ENCODE measurements at places on chromosomes 3 and 15. TPM values are rescaled to one million over a fixed set of nuclear protein-coding genes. Genes with fewer than 3 reads are reported as not detected.

Gene CYP1A2
- not detected for total RNA-seq

Gene HIGD2B
- total RNA-seq = 0.09 TPM

- H3K27ac ChIP-seq = no peak overlapping the region
- no peak for DNase-seq
- no peaks in the 10 kb centered on the region for H3K27me3 ChIP-seq
- no peaks in the 10 kb centered on the region for H3K4me1 ChIP-seq
- H3K4me3 ChIP-seq = no peak overlapping the region
Measured at GRCh38 chr15:53414167-53414566, 345.3 kb downstream of the WDR72 start.

Gene HGD
- total RNA-seq = 0.38 TPM

Gene CACNA1D
- 0.66 TPM for total RNA-seq

DNA sequence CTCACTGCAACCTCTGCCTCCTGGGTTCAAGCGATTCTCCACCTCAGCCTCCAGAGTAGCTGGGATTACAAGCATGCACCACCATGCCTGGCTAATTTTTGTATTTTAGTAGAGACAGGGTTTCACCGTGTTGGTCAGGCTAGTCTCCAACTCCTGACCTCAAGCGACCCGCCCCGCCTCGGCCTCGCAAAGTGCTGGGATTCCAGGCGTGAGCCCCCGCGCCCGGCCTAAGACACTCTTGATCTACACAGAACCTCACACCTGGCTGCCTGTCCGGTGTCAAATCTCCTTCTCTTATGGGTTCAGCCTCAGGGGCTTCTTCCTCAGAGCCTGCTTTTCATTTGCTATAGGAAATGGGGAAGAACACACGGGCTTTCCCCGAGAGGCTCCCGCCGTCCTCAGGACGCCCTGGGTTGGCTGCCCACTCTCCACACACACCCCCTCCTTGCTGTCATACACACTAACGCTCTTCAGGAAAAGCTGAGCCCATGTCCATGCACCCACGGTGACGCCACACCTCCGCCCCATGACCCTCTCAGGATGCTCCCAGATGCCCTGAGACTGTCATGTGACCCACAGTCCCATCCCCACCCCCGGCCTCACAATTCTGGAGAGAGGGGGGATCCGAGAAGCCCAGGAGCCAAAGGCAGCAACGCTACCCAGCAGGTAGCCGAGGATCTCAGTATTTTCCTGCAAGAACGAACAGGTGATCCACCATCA lies 10.4 kb downstream of the TMEM44 start:
- H3K4me1 ChIP-seq = no peaks in the 10 kb centered on the region
- H3K27me3 ChIP-seq = no peaks in the 10 kb centered on the region
- no peak for DNase-seq
- peaks cover 7% of the 10 kb centered on the region for H3K36me3 ChIP-seq

DNA sequence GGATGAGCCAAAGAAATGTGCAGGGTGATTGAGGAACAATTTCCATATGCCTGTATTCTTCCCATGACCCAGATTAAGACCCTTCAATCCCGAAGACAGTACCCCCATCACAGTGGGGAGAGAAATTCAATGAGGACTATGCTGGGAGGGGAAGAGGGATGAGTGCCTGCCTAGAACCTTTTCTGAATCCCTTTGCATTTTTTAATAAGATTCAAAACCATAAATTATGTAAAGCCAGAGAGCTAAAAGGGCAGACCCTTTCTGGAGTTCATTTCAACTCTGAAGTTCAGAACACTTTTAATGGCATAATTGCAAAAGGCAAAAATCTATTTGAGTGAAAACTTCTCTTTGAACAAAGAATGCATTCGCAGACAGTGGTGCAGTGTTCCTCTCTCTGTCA lies 529.5 kb downstream of the NTRK3 start:
- no peak overlapping the region for H3K27ac ChIP-seq
- no peak for DNase-seq
- no peaks in the 10 kb centered on the region for H3K36me3 ChIP-seq
- H3K4me1 ChIP-seq = no peaks in the 10 kb centered on the region
- H3K4me3 ChIP-seq = no peak overlapping the region

GRCh38 chr3:123608263-123608937 lies 23.5 kb upstream of the HACD2 start:
- H3K4me1 ChIP-seq = no peaks in the 10 kb centered on the region
- peaks cover 6% of the 10 kb centered on the region for H3K36me3 ChIP-seq
- no peak overlapping the region for H3K4me3 ChIP-seq
- no peak for DNase-seq

Gene RBMS3
- total RNA-seq = 19.9 TPM

Gene SLC6A1
- 5.3 TPM for total RNA-seq

GRCh38 chr3:17640466-17640865 lies 102.0 kb downstream of the TBC1D5 start:
- no peaks in the 10 kb centered on the region for H3K27me3 ChIP-seq
- no peak overlapping the region for H3K27ac ChIP-seq
- H3K4me3 ChIP-seq = no peak overlapping the region
- DNase-seq = no peak
- H3K4me1 ChIP-seq = no peaks in the 10 kb centered on the region
- H3K36me3 ChIP-seq = no peaks in the 10 kb centered on the region

DNA sequence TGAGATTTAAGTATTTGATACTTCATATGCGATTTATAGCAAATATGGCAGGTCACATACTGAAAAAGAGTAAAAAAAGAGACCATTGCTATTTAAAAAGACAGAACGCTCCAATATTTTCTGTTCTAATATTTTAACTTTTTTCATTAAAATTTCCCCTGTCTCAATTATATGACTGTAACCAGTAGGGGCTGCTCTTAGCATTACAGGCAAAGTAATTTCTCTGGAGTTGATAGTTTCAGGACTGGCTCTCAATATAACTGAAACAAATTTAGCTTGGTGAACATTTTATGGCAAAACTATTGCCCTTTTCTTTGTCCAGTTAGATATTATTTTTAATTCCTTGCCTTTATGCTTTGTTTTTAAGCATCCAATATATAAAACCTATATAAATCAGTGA lies 286.3 kb upstream of the ROBO2 start:
- no peaks in the 10 kb centered on the region for H3K4me1 ChIP-seq
- no peaks in the 10 kb centered on the region for H3K27me3 ChIP-seq
- H3K4me3 ChIP-seq = no peak overlapping the region
- no peak overlapping the region for H3K27ac ChIP-seq

DNA sequence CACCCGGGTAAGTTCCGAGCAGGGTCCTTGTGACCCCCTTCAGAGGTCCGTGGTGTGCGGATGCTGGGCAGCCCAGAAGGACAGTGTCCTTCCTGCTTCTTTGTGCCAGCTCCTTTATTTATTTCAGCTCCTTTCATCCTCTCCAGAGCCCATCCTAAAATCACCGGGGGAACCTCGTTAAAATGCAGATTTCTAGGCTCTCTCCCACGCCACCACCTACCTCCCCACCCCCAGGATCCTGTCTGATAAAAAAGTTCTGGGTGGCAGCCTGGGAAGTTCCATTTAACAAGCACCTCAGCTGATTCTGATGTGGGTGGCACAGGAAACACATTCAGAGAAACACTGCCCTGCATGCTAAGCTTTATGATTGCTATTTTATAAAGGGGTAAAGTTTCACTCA lies 12.5 kb upstream of the IGF1R start:
- H3K4me1 ChIP-seq = peaks cover 10% of the 10 kb centered on the region
- H3K36me3 ChIP-seq = no peaks in the 10 kb centered on the region
- no peak overlapping the region for H3K27ac ChIP-seq
- DNase-seq = no peak
- no peaks in the 10 kb centered on the region for H3K27me3 ChIP-seq
- H3K4me3 ChIP-seq = no peak overlapping the region

DNA sequence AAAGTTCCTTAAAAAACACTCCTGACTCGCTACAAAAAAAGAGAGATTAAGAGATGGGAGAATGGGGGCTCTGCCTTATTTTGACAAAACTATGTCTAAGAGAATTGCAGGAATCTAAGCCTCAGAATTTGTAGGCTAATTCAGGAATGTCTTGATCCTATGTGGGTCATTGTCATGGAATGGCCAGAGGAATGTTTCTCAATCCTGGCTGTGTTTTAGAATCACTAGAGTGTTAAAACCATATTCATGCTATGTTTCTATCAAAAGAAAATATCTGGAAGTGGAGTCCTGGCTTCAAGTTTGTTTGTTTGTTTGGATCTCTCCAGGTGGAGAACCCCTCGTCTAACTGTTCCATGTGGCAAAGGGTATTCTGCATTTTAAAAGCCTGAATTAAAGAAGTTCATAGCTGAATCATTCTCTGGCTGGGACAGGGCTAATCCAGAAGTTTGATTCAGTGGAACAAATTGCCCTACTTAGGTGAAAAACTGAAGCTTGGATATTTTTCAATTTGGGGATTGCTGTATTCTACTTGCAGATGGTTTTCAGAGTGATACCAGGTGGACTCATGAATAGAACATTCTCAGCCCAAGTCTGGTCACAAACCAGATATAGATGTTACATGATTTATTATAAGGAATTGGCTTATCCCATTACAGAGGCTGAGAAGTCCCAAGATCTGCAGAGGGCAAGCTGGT lies 28.2 kb downstream of the GJD2 start:
- no peak overlapping the region for H3K4me3 ChIP-seq
- peaks cover 8% of the 10 kb centered on the region for H3K27me3 ChIP-seq
- no peak for DNase-seq
- H3K27ac ChIP-seq = no peak overlapping the region
- H3K36me3 ChIP-seq = no peaks in the 10 kb centered on the region
- H3K4me1 ChIP-seq = no peaks in the 10 kb centered on the region

DNA sequence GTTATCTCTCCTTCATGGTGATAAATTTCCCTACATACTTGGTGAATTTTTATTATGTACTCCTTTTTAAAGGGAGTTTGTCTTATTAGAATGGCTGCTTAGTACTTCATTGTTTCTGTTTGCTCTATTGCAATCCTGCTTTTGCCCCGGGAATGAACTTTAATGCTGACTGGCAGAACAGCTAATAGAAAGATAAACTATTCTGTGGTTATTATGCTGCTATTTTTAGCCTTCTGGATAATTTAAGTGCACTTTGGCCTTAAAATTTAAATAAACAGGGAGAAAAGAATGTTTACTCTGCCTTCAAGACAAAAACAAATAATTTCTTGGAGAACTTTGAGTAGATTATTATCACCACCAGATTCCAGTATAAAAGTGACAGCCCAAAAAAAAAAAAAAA lies 413.8 kb upstream of the CCDC54 start:
- no peaks in the 10 kb centered on the region for H3K4me1 ChIP-seq
- no peaks in the 10 kb centered on the region for H3K27me3 ChIP-seq
- no peaks in the 10 kb centered on the region for H3K36me3 ChIP-seq
- H3K27ac ChIP-seq = no peak overlapping the region

- H3K4me3 ChIP-seq = no peak overlapping the region
- DNase-seq = no peak
- H3K27me3 ChIP-seq = no peaks in the 10 kb centered on the region
- H3K36me3 ChIP-seq = peaks cover 16% of the 10 kb centered on the region
Measured at GRCh38 chr3:94114666-94115065, 51.8 kb downstream of the NSUN3 start.

GRCh38 chr3:54283470-54283869 lies 161.1 kb downstream of the CACNA2D3 start:
- no peak overlapping the region for H3K27ac ChIP-seq
- no peak for DNase-seq
- no peak overlapping the region for H3K4me3 ChIP-seq
- no peaks in the 10 kb centered on the region for H3K36me3 ChIP-seq
- H3K27me3 ChIP-seq = no peaks in the 10 kb centered on the region

- H3K4me1 ChIP-seq = peaks cover 7% of the 10 kb centered on the region
- H3K27me3 ChIP-seq = no peaks in the 10 kb centered on the region
Measured at GRCh38 chr3:34178415-34178814, 380.0 kb downstream of the PDCD6IP start.

Gene ARPP21
- 136 TPM for total RNA-seq

- no peaks in the 10 kb centered on the region for H3K27me3 ChIP-seq
- no peaks in the 10 kb centered on the region for H3K36me3 ChIP-seq
- DNase-seq = no peak
- no peak overlapping the region for H3K27ac ChIP-seq
- H3K4me1 ChIP-seq = no peaks in the 10 kb centered on the region
- H3K4me3 ChIP-seq = no peak overlapping the region
Measured at GRCh38 chr3:55194376-55194775, 266.5 kb upstream of the LRTM1 start.

Gene FEZF2
- 2.9 TPM for total RNA-seq

Gene NLGN1
- total RNA-seq = 0.90 TPM

Gene C2CD4B
- 2.7 TPM for total RNA-seq

DNA sequence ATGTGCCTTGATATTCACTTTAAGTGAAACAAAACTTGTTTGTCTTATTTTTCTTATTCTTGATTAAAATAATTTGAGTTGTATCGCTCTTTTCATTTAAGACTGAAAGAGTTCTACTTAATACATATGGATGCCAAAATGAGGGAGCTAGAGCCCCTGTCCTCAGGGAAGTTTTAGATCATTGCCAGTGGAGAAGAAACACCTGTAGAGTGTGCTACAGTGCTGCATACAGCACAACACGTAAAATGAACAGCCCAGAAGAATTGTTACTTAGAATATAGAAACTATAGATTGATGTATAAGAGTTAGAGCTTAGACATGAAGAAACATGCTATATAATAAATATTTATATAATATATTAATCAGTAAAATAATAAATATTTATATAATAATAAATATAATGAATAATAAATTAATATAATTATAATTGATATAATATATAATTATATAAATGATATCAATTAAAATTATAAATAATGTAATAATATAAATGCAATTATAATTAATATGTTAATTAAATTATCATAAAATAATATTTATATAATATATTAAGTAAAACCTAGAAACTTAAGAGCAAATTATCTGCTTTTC lies 1234.7 kb downstream of the ROBO2 start:
- H3K4me3 ChIP-seq = no peak overlapping the region
- no peaks in the 10 kb centered on the region for H3K4me1 ChIP-seq
- H3K27me3 ChIP-seq = no peaks in the 10 kb centered on the region
- H3K36me3 ChIP-seq = no peaks in the 10 kb centered on the region
- no peak overlapping the region for H3K27ac ChIP-seq

GRCh38 chr15:65576664-65577063 lies 34.3 kb downstream of the INTS14 start:
- DNase-seq = no peak
- no peaks in the 10 kb centered on the region for H3K4me1 ChIP-seq
- H3K27ac ChIP-seq = no peak overlapping the region
- H3K4me3 ChIP-seq = no peak overlapping the region

Gene TRANK1
- 19.0 TPM for total RNA-seq

Gene VIPR1
- 1.8 TPM for total RNA-seq

Gene CP
- total RNA-seq = 0.19 TPM

Gene TF
- 1.9 TPM for total RNA-seq

DNA sequence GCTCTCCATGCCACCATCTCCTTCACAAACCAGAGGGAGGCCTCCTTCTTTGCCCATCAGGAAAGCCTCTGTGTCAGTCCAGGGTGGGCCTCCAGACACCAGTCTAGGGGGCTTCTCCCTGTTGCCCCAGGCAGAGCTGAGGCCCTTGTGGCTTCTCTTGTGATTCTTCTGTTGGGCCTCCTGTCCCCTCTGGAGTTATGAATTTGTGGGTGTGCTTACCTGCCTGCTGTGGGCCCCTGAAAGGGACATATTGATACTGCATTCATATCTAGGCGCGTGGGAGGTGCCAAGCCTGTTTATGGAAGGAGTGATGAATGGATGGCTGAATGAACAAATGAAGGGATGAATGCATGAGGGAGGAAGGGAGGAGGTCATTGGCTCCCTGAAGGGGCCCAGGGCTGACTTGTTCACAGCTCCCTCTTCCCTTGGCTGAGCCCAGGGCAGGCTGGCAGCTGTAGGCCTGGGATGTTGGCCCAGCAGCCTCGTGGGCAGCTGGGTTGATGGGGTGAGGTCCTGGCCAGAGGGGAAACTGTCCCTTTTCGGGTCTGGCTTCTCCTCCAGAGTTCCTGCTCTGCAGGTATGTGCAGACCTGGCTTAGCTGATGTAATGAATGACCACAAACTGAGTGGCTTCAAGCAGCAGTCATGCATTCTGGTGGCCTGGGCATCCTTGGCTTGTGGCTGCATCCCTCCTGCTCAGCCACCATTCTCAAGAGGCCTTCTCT lies 195.4 kb downstream of the GOLGA6L6 start:
- DNase-seq = no peak
- H3K4me1 ChIP-seq = no peaks in the 10 kb centered on the region
- H3K4me3 ChIP-seq = no peak overlapping the region
- H3K27ac ChIP-seq = no peak overlapping the region

Gene RARB
- total RNA-seq = 1.7 TPM

Measured in thymus (tissue), 14 donors.